ENCODE measurements at places on chromosomes 7 and 10.

DNA sequence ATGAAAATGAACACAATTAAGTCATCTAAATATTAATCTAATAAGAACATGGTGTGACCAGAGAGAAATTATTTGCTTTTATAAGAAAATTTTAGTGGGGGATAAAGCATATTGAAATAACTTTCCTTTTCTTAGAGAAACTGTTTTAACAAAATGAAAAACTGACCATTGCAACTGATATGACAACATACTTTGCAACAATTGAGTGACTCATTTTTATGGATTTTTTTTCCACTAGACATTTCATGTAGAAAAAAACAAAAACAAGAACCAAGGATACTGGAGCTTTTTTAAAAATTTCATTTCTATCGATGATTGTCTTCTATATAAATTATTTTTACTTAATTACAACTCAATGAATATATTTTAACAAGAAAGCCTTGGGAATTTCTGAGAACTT, 90.0 kb downstream of the C1GALT1 start:
- no peak for DNase-seq

DNA sequence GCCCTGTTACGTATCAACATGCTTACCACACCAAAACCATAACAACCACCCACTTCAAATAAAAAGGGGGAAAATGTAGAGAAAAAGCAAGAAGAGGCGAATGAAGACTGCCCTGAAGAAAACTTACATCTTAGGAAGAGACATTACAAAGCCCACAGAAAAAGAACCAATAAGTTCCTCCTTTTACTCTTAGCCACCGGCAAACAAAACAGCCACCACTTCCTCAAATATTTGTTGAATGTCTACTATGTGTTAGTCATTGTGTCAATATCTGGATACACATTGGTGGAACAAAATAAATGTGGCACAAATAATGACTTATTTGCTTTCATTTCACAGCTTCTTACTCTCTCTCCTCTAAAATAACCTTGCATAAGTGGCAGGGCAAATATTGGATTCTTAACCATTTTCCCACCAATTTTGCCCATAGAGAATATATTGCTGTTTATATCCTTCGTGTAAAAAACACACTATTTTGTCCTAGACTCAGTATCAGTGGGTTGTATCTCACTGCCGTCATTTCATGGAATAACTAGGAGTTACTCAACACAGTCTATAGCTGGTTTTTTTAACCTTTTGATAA, 106.8 kb downstream of the ANK3 start:
- DNase-seq = no peak

DNA sequence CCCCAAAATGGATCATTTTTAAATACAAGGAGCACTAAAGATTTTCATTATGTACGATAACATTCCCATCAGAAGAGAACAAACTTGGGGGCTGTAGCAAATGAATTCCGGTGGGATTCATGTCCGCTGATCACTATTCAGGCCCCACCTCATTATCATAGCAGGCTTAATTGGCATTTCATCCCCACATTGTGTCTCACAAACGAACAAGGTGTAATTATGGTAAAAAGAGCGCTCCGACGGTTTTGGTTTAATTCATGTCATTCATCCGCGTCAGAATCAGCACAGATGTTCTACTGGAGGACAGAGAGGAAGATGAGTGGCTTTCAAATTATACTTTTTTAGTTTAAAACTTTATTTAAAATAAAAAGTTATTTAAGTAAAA, 124.7 kb downstream of the MAD1L1 start:
- no peak for DNase-seq

DNA sequence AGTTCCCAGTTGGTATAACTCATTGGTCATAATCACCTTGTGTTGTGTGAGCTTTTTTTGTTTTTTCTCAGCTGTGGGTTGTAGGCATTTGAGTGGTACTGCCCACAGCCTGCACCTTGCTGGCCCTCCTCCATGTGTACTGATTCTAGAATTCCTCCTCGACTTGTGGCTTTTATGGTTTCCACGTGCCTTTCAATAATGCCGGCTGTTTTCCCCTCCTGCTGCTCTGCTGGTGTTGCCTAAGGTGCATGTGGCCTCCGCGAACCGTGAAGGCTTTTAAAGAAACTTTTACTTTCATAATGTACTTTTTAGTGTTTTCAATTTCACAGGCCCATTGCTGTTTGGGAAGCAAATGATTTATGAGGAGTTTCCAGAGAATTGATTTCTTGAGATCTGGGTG, 518.0 kb downstream of the REEP3 start:
- no peak for DNase-seq

DNA sequence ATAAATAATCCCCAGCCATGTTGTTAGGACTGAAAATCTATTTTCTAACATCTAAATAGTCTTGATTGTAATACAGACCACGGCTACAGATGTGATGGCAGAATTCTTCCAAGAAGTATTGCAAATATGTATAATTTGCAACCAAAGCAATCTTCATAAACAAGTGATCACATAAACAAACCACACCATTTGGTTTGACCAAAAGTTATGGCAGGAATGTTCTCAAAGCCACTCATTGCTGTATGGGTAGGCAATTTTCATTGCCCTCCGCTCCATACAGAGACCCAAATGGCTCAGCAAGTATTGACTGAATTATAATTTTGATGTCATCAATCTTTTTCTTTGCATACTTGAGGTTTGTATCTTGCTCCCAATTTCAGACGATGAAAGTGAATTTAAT, 19.0 kb upstream of the RHOBTB1 start:
- no peak for DNase-seq

All from activated naive CD8-positive, alpha-beta T cell treated with anti-CD3 and anti-CD28 coated beads, Interleukin-2, amount 50 U/mL, for 16 hours (primary cell).